Natural killer cell treated with Interleukin-12 subunit alpha and Interleukin-12 subunit beta and Interleukin-15 and Interleukin-18, amount 100 ng/mL, for 72 hours (primary cell): ENCODE measurements at places on chromosomes 7 and 10. TPM values are rescaled to one million over a fixed set of nuclear protein-coding genes. Genes with fewer than 3 reads are reported as not detected.

NPC1L1 gene
- total RNA-seq, result not detected

GRCh38 chr7:41098846-41099245 is 604.0 kb downstream of the INHBA start:
- H3K4me1 ChIP-seq, result no peaks in the 10 kb centered on the region
- H3K4me3 ChIP-seq, result no peak overlapping the region
- no peaks in the 10 kb centered on the region for H3K27me3 ChIP-seq
- H3K27ac ChIP-seq, result no peak overlapping the region
- DNase-seq, result no peak

DNA sequence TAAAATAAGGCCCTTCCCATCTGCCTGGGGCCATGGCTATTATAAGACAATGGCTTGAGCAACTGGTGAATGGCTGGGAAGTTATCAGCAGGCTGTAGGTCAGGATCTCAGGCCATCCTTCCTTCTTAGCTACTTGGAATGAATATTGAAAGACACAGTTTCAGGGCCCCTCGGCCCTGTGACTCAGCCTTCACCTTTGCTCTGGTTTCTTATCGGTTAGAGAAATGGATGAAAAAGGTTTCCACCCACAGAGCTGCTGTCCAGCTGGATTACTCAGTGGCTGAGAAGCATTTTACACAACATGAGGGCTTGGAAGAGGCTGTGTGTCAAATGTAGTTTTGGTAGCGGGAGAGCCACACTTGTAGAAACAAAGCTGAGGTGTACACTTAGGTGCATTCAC is 9.4 kb downstream of the ACSL5 start:
- no peak for DNase-seq
- no peak overlapping the region for H3K27ac ChIP-seq
- H3K4me1 ChIP-seq, result peaks cover 67% of the 10 kb centered on the region

ENKUR gene
- total RNA-seq, result not detected

GRCh38 chr10:124073978-124074377 is 19.4 kb downstream of the CHST15 start:
- no peak for DNase-seq
- peaks cover 5% of the 10 kb centered on the region for H3K4me1 ChIP-seq
- H3K27ac ChIP-seq, result no peak overlapping the region
- H3K4me3 ChIP-seq, result no peak overlapping the region
- H3K27me3 ChIP-seq, result peaks cover 23% of the 10 kb centered on the region

DNA sequence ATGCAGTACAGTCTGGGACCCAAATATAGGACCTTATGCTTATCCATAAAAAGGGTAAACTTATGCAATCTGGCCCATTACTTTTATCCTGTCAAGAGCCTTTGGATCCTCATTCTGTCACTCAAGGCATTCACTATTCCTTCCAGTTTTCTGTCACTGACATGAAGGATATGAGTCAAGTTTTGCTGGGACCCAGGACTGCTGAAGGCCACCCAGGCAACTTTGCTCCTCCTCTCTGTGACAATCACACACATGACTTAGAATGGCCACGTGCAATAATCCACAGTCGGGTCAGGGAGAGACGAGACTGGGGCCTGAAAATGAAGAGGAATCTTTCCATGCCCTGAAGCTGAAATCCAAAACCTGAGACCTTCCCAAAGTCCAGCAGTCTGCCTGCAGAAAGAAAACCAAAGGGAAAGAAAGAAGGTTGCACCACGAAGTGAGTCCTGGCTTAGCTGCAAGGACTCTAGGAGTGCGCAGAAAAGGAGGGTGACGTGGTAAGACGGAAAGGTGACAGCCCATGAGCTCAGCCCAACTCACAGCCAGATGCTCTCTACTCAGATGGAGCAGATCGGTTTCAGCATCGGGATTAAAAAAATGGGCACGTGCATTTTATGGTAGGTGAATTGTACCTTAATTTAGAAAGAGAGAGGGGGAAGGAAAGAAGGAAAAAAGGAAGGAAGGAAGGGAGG is 67.2 kb downstream of the VOPP1 start:
- no peak overlapping the region for H3K4me3 ChIP-seq
- H3K36me3 ChIP-seq, result no peaks in the 10 kb centered on the region
- H3K27me3 ChIP-seq, result no peaks in the 10 kb centered on the region
- peak overlapping the region; percentile 21 for H3K27ac ChIP-seq
- no peak for DNase-seq
- peaks cover 64% of the 10 kb centered on the region for H3K4me1 ChIP-seq

GRCh38 chr7:99525713-99526440 is 21.4 kb downstream of the ZKSCAN5 start:
- DNase-seq, result no peak
- H3K27ac ChIP-seq, result no peak overlapping the region
- H3K4me1 ChIP-seq, result peaks cover 4% of the 10 kb centered on the region
- no peak overlapping the region for H3K4me3 ChIP-seq

- H3K27ac ChIP-seq, result no peak overlapping the region
- H3K4me1 ChIP-seq, result no peaks in the 10 kb centered on the region
Observed at GRCh38 chr10:79398642-79399041, 46.8 kb downstream of the ZCCHC24 start.

GRCh38 chr10:60573336-60573735 is 183.7 kb upstream of the ANK3 start:
- no peak for DNase-seq
- H3K27me3 ChIP-seq, result peaks cover 13% of the 10 kb centered on the region
- H3K4me3 ChIP-seq, result peak overlapping the region; percentile 83
- peaks cover 7% of the 10 kb centered on the region for H3K36me3 ChIP-seq
- H3K27ac ChIP-seq, result peak overlapping the region; percentile 77

DNA sequence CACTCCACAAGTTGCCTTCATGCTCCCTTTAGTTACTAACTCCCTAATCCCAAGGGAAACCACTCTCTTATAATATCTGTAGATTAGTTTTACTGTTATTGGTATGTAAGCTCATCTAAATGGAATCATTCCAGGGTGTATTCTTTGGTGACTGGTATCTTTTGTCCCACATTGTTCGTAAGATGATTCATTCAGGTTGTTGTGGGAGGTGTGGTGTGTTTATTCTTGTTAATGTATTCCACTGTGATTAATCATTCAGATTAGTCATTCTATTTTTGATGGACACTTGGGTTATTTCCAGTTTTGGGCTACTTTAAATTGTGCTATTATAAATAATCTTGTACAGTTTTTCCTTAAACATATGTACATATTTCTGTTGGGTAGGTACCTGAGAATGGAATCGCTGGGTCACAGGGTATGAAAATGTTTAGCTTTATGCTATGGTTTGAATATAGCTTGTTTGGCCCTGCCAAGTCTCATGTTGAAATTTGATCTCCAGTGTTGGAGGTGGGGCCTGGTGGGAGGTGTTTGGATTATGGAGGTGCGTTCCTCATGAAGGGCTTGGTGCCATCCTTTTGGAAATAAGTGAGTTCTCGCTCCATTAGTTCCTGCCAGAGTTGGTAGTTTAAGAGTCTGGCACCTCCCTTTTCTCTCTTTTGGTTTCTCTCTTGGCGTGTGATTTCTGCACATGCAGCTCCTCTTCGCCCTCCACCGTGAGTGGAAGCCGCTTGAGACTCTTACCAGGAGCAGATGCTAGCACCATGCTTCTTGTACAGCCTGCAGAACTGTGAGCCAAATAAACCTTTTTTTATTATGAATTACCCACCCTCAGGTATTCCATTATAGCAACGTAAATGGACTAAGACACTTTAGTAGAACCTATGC is 13.8 kb downstream of the BTRC start:
- no peaks in the 10 kb centered on the region for H3K36me3 ChIP-seq
- H3K4me1 ChIP-seq, result peaks cover 16% of the 10 kb centered on the region
- H3K27me3 ChIP-seq, result no peaks in the 10 kb centered on the region
- no peak overlapping the region for H3K27ac ChIP-seq
- no peak for DNase-seq

GRCh38 chr10:100327007-100327717 is 2.9 kb downstream of the PKD2L1 start:
- H3K27ac ChIP-seq, result no peak overlapping the region
- peaks cover 30% of the 10 kb centered on the region for H3K27me3 ChIP-seq
- no peak for DNase-seq
- no peak overlapping the region for H3K4me3 ChIP-seq
- no peaks in the 10 kb centered on the region for H3K36me3 ChIP-seq
- peaks cover 3% of the 10 kb centered on the region for H3K4me1 ChIP-seq

DNA sequence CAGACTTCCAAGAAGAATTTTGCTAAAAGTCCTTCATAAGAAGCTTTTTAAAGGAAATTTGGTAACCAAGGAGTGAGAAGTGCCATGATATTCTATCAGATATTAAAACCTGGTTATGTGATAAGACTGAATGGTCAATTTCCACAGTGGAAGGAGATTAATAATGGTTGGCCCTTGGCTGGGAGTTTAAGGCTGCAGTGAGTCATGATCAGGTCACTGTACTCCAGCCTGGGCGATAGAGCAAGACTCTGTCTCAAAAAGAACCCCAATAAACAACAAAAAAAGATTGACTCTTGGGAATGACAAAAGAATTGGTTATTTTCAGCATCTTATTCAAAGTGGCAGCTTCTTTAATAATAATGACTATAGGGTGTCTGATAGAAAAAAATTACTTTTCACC is 37.2 kb downstream of the EXOC4 start:
- no peaks in the 10 kb centered on the region for H3K27me3 ChIP-seq
- no peak overlapping the region for H3K27ac ChIP-seq
- no peak overlapping the region for H3K4me3 ChIP-seq
- H3K4me1 ChIP-seq, result peaks cover 9% of the 10 kb centered on the region
- H3K36me3 ChIP-seq, result peaks cover 9% of the 10 kb centered on the region
- no peak for DNase-seq

DNA sequence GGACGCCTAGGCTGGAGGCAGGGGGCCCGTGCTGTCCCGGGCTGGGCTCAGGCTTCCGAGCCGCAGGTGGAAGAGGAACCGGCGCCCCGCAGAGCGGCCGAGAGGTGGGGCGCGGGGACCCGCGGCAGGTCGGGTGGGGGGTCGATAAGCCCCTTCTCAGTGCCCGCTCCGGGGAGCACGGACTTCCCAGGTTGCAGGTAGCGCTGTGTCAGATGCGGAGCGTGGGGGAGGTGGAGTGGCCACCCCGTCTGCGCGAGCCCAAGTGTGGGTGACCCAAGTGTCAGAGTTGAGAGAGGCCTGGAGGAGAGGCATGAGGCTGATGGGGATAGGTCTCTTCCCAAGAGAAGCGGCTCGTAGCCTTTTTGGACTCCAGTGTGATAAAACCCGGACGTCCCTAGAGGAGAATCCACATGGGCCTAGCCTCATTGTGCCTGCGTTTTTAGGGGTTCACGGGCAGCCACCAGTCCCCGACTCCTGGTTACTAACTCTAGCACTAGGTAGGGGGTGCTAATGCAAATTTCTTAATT is 580 bp downstream of the EEPD1 start:
- no peak overlapping the region for H3K27ac ChIP-seq
- H3K27me3 ChIP-seq, result no peaks in the 10 kb centered on the region
- H3K4me1 ChIP-seq, result peaks cover 15% of the 10 kb centered on the region
- no peaks in the 10 kb centered on the region for H3K36me3 ChIP-seq

GRCh38 chr10:65943451-65943850 is 982.4 kb upstream of the LRRTM3 start:
- DNase-seq, result no peak
- H3K36me3 ChIP-seq, result no peaks in the 10 kb centered on the region
- H3K4me1 ChIP-seq, result no peaks in the 10 kb centered on the region
- no peaks in the 10 kb centered on the region for H3K27me3 ChIP-seq

GRCh38 chr10:115355162-115355760 is 262.1 kb downstream of the ATRNL1 start:
- H3K27me3 ChIP-seq, result no peaks in the 10 kb centered on the region
- no peak overlapping the region for H3K27ac ChIP-seq
- H3K4me1 ChIP-seq, result no peaks in the 10 kb centered on the region
- no peaks in the 10 kb centered on the region for H3K36me3 ChIP-seq

- peak; percentile 83 for DNase-seq
- H3K27ac ChIP-seq, result peak overlapping the region; percentile 79
Observed at GRCh38 chr7:95608359-95609173, 12.2 kb upstream of the PDK4 start.

DNA sequence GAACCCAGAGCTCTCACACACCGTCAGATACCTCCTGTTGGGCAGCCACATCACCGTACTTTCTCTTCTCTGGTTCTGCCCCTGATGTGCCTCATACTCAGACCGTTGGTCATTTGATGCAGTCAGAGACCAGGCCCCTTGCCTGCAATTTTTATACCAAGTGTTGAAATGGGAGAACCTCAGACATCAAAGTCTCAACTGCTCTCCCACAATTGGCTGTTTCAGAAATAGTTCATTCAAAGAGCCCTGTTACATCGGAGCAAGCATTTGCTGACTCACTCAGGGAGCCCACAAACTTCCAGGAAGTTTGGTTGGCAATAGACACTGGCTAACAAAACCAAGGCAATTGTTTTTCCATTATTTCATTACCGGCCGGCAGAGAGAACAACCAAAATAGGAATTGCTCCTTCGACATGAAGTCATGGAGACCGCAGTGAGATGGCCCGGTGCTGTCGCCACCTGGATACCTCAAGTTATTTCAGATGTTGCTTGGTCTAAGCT is 33.5 kb upstream of the ADAM12 start:
- peaks cover 10% of the 10 kb centered on the region for H3K4me1 ChIP-seq
- peaks cover 5% of the 10 kb centered on the region for H3K36me3 ChIP-seq
- no peak overlapping the region for H3K27ac ChIP-seq

DNA sequence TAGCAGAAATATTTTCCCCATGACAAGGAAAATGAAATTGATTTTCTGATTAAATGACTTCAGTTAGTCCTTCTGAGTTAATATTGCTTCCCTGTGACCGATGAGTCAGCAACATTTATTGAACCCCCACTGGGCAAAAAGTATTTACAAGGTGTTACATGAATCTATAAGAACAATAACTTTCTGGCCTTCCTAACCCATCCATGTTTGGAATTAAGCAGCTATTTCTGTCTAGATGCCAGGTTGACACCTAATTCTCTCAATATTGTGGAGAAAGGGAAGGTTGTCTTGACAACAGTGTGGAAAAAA is 112.9 kb upstream of the JAZF1 start:
- no peak for DNase-seq
- no peaks in the 10 kb centered on the region for H3K36me3 ChIP-seq
- peaks cover 15% of the 10 kb centered on the region for H3K27me3 ChIP-seq
- peak overlapping the region; percentile 8 for H3K27ac ChIP-seq
- no peak overlapping the region for H3K4me3 ChIP-seq

NODAL gene
- not detected for total RNA-seq

- H3K36me3 ChIP-seq, result no peaks in the 10 kb centered on the region
- H3K4me3 ChIP-seq, result no peak overlapping the region
- H3K27me3 ChIP-seq, result no peaks in the 10 kb centered on the region
- no peak for DNase-seq
- no peak overlapping the region for H3K27ac ChIP-seq
- H3K4me1 ChIP-seq, result no peaks in the 10 kb centered on the region
Observed at GRCh38 chr10:5960070-5960972, 17.0 kb downstream of the IL15RA start.

DNA sequence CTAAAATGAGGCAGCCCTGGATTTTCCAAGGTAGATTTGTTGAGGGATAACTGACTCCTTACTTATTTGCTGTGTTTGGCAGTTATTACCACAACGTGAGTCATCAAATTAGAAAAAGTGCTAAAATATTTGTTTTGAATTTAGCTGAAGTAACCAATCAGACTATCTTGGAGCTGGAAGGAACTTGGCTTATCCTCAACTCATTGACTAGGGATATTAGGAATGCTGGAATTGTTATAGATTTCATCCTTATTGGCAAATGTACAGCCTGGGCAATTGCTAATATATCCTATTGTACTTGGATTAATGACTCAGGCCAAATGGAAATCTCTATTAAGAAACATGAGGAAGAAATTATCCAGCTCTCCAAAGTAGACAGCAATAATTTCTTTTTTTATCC is 1189.0 kb upstream of the LRRN3 start:
- H3K27me3 ChIP-seq, result no peaks in the 10 kb centered on the region
- DNase-seq, result no peak
- H3K36me3 ChIP-seq, result no peaks in the 10 kb centered on the region
- no peaks in the 10 kb centered on the region for H3K4me1 ChIP-seq

KCND2 gene
- not detected for total RNA-seq
